ENCODE measurements at places on chromosomes 2 and 18.

DNA sequence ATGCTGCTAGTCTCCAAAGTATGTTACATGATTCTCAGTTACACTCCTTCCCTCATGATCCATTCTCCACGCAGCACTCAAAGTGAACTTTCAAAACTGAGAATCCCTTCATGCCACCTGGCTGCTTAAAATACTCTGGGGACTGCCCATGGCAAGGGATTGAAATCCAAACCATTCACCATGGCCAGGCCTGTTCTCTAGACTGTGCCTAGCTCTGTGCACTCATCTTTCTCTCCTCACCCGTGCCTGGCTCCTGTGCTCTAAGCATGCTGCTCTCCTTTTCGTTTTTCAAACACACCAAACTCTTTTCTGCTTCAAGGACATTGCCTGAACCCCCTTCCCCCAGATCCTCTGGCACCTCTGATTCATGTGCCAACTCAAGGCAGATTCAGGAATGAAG lies 80.9 kb downstream of the FASTKD2 start:
- DNase-seq: no peak

GRCh38 chr2:210873631-210874030 lies 317.2 kb downstream of the CPS1 start:
- no peak for DNase-seq

- DNase-seq: no peak
Observed at GRCh38 chr2:174590928-174591648, 6.5 kb downstream of the WIPF1 start.

- DNase-seq: no peak
Observed at GRCh38 chr2:23530206-23530908, 145.4 kb downstream of the KLHL29 start.

DNA sequence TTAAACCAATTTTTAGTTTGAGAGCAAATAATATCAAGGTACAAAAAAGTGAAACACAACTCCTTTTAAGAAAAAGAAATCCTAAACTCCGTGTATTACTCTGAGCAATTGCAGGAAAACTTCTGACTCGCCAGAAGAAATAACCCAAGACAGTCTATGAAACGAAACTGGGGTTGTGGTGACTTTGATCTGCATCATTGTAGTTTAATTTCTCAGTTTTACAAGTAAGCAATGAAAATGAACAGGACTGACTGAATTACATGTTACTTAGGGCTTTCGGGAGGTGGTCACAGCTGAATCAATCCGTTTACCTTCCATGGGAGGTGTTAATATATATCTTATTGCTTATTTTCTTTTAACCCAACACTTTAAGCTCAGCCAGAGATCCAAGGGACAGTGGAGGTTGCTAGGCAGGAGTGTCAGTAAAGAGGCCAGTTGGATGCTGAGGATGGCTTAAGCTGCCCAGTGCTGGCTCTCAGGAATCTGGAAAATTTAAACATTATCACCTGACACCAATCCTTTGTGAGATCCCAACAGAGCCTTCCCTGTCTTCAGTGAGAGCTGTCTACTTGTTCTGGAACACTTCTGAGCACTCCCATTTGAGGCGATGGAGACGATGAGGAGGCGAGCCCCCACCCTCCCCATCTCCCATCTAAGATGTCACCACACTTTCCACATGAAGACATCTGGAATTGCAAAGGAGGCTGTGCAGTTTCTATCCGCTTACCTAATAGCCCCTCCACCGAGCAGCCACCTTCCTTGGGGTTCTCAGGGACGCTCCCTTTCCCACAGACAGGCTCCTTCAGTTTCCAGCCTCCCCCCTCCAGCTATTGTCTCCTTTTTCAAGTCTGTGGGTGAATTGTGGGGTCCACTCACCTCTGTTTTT lies 3.6 kb upstream of the RAB31 start:
- no peak for DNase-seq

GRCh38 chr18:58615140-58616132 lies 13.5 kb downstream of the ALPK2 start:
- DNase-seq: peak; percentile 64

GRCh38 chr2:215363039-215363438 lies 51.2 kb downstream of the ATIC start:
- DNase-seq: no peak

Data from activated CD4-positive, alpha-beta T cell treated with anti-CD3 and anti-CD28 coated beads, Interleukin-2, amount 50 U/mL, for 24 hours (primary cell).